GM10248 (cell line): ENCODE measurements at places on chromosomes 12 and 14.

DNA sequence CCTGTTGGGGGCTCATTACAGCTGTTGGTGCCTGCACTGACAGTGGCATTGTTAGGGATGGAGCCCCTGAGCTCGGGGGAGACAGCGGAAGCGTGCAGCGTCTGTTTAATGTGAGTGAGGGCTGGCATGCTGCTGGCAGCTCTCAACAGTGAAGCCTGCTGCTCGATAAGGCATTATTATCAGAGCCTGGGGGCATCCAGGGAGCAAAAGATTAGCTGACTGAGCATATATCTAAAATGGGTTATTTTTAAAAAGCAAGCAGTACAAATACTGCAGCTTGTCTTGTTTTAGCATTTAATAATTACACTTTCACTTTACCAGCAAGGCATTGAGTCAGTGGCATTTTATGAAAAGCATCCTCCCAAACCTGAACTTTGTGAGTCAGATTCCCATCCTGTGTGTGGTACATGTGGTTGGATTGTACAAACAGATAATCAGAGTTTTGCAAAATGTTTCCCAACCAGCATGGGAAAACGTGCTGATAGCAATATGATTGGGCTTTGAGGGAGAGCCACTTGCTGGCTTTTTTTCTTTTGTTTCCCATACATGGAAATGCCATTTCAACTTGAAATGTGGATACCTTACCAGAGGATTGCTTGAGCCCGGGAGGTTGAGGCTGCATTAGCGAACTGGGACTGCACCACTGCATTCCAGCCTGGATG, 150.8 kb downstream of the PRKCH start:
- DNase-seq, result no peak

DNA sequence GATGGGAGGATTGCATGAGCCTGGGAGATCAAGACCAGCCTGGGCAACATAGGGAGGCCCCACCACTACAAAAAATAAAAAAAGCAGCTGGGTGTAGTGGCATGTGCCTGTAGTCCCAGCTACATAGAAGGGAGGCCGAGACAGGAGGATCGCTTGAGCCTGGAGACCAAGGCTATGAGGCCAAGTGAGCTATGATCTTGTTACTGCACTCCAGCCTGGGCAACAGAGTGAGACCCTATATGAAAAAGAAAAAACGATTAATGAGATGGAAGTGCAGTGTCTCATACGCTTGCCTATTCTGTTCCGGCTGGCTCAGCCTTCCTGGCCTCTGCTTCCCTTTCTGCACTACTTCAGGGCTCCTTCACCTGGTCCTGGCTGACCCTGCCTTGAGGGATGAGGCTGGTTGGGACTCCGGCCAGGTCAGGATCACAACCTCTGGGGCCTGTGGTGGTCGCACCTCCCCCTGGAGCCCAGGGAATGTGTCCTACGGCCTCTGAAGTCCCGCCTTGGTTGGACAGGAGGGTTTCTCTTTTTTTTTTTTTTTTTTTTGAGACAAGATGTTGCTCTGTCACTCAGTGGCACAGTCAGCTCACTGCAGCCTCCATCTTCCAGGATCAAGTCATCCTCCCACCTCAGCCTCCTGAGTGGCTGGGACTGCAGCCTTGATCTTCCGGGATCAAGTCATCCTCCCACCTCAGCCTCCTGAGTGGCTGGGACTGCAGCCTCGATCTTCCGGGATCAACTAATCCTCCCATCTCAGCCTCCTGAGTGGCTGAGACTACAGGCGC, 10.7 kb downstream of the TEDC1 start:
- DNase-seq, result no peak

- DNase-seq, result peak; percentile 81
These were observed 32.3 kb downstream of the NINJ2 start for GRCh38 chr12:630656-631632.

- DNase-seq, result no peak
These were observed 15.5 kb downstream of the TPCN1 start for GRCh38 chr12:113236539-113237399.

GRCh38 chr12:43540470-43540869, 11.5 kb downstream of the ADAMTS20 start:
- no peak for DNase-seq

DNA sequence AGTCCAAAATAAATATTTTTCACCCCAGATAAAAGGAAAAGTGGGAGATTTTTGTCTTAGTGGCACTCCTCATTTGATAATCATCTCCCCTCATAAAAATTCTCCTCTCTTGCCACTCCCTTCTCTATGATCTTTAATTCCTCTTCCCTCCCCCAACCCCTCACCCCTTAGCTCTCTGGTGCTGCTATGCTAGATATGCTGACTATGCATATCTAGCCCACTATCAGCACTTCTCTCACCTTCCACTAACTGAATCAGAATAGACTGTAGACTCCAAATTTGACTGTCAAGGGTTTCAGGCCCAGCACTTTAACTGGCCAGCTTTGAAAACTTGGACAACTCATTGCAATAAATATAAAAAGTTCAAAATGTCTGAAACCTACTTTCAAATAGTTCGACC, 254.2 kb downstream of the ETNK1 start:
- no peak for DNase-seq

GRCh38 chr14:96598332-96598928, 96.2 kb downstream of the PAPOLA start:
- no peak for DNase-seq

DNA sequence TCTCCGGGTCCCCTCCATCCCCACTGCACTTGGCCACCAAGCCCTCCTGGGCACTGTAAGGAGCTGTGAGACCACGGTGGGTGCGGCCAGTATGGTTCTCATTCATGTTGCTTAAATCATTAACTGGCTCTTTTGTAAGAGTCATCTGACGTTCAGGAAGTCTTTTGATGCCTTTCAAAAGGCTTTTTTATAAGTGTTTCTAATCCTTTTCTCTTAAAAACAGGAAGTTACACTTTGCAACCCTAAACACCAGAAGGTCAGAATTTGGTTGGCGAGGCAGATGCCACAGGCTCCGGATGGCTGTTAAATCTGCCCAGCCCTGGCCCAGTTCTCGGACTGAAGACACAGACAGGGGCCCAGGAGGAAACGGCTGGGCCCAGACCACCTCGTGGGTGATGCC, 26.1 kb upstream of the DIO3 start:
- no peak for DNase-seq

GRCh38 chr12:38601949-38602348, 285.4 kb downstream of the ALG10B start:
- no peak for DNase-seq

DNA sequence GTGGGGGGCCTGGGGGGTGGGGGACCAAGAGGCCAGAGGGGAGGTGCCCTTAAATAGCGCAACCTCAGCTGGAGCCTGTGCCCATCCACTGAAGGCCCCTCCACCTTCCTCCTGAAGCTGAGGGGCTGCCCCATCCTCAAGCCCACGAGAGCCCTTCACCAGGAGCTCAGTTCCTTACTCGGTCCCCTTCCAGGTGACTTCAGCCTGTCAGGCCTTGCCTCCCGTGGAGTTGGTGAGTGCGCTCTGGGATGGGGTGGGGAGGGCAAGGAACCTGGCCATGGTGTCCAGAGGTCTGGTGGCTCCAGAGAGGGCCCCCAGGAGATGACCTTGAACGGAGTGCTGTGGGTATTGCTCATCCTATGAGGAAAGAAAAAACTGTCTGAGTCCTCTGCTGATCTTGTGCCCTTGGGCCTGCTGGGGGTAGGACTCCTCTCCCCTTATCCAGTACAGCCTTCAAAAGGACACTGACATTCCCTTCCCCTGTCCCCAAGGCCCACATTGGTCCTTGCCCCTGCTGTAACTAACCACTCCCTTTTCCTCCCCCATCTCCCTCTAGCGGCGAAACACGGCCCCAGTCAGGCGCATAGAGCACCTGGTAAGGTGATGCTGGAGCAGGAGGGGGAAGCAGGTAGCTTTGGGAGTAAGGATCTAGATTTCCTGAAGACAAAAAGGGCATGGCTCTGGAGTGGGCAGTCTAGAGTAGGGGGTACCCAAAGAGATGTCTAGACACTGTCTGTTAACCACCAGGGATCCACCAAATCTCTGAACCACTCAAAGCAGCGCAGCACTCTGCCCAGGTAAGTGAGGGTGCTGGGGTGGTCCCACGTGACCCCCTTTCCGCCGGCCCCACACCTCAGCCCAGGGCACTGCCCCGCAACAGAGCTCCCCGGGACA, 3.6 kb downstream of the TNS2 start:
- DNase-seq, result no peak

- no peak for DNase-seq
These were observed 2.8 kb downstream of the FBXO21 start for GRCh38 chr12:117187421-117187820.

DNA sequence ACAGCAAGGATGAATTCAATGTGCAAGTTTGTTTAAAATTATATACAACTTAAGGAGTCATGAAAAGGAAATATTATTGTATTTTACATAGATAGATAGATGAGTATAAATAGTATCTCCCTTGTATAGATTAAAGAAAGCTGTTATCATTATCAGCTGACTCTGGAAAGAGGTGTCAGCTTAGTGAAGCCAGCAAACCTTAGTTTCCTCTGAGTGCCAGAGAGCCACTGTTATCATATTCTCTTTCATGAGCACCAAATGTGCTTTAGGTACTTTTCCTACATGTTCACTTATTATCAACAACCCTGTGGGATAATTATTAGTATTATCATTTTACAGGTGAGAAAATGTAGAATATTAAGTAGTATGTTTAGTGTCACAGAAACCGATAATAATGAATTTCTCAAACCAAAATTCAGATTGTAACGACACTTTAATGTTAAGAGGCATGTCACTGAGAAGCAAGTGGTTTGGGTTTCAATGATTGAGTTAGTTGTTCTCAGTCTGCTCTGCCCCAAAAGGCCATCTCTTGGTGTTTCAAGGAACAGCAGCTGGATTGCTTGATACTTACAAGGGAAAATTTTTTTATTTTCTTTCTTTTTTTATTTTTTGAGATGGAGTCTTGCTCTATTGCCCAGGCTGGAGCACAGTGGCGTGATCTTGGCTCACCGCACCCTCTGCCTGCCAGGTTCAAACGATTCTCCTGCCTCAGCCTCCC, 53.7 kb downstream of the PLEKHA5 start:
- no peak for DNase-seq

- DNase-seq, result no peak
These were observed 21.3 kb downstream of the HCAR2 start for GRCh38 chr12:122681814-122682213.

DNA sequence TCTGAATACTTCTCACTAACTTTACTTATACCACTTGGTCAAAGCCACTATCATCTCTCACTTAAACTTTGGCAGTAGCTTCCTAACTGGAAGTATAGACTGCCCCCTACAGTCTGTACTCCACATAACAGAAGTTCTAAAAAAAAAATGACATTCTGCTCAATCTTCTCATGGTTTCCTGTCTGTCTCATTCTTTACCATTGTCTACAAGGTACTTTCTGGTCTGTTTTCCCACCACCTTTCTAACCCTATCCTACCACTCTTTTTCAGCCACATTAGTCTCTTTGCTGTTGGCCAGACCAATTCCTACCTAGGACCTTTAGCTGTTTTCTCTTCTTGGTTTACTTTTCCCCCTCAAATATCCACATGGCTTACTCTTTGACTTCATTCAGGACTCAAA, 14.7 kb downstream of the CPSF6 start:
- DNase-seq, result peak; percentile 49

- no peak for DNase-seq
These were observed 38.4 kb downstream of the EAPP start for GRCh38 chr14:34501004-34501580.

DNA sequence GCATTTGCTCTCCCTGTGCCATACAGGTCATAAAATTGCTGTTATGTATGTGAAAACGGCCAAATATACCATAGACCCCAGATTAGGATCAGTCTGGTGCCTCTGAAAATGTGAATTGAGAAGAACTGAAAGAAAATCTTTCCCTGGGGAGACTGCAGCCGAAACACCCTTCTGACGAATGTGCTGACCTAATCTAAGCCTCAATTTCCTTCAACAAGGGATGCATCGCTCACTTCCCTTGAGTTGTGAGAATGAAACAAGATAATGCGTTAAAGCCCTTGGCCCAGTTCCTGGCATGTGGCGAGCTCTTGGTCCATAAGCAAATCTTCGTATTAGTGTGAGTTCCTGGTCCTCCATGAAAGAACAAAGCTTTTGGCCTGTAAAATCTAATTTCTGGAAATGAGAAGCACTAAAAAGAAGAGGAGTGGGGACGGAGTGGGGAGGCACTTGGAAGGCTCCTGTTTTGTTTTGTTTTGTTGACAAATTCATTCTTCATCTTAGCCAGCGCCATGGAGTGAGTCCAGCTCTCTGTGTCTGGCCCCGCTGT, 49.5 kb upstream of the RTRAF start:
- DNase-seq, result no peak

GRCh38 chr12:76518699-76519098, 40.9 kb downstream of the OSBPL8 start:
- DNase-seq, result no peak

DNA sequence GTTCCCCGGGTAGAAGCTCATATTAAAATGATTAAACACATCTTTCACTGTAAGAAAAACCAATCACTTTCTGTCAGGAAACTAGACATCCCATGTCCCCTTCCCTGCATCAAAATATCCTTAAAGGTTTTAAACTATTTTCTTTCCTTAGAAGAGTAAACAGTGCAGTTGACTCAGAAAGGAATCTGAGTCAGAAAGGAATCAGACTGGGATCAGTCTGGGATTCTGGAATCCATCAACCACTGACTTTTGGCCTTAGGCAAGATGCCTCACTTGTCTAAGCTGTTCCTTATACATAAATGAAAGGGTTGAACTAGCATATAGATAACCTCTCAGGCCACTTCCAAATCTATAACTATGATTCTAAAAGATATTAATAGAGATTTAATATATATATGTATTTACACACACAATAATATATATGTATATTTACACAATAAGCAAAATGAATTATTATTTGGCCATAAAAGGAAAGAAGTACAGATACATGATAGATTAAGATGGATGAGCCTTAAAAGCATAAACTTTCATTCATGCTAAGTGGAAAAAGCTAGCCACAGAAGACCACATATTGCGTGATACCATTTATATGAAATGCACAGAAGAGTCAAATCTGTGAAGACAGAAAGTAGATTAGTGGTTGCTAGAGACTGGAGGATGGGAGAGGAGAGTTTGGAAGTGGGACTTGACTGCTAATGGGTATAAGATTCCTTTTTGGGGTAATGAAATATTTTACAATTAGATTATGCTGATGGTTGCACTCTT, 114.4 kb downstream of the SLC38A1 start:
- no peak for DNase-seq

- no peak for DNase-seq
These were observed 17.5 kb downstream of the CAMKK2 start for GRCh38 chr12:121279071-121279375.

DNA sequence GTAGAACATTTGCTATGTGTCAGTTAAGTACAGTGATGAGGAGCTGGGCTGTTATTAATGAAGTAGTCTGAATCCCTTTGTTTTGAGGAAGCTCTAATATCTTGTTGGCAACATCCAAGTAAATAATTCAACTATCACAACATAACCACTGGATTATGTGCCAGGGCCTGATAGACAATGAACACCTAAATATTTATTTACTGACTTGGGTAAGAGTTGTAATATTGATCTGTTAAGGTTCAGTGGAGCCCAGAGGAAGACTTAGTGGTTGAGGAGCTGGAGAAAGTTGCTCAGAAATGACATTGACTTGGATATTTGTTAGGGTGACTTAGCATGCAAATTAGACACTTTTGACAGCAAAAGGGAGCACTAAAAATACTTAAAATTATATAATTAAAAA, 26.8 kb downstream of the DERA start:
- no peak for DNase-seq

- DNase-seq, result no peak
These were observed 18.0 kb upstream of the NKX2-1 start for GRCh38 chr14:36538051-36538450.

GRCh38 chr14:68632054-68632895, 160.6 kb downstream of the ZFP36L1 start:
- no peak for DNase-seq
